Progenitor cell of endocrine pancreas (in vitro differentiated cells): ENCODE measurements at places on chromosomes 13 and 19. TPM values are rescaled to one million over a fixed set of nuclear protein-coding genes. Genes with fewer than 3 reads are reported as not detected.

The CLDND2 gene
- total RNA-seq: 0.73 and 1.4 TPM in 2 replicates

The SPIB gene
- total RNA-seq: 1.7 and 2.5 TPM in 2 replicates

The ZNF580 gene
- 45.9 and 46.2 TPM in 2 replicates for total RNA-seq

The APOC4 gene
- total RNA-seq: not detected in 2 replicates

The TSC22D1 gene
- total RNA-seq: 146 and 153 TPM in 2 replicates

The SCEL gene
- not detected in 2 replicates for total RNA-seq

The OR10H1 gene
- total RNA-seq: 0.11 TPM in 1 of 2 replicates, not detected in the other

The CCDC194 gene
- not detected in 2 replicates for total RNA-seq

The GRK1 gene
- 0.73 and 1.1 TPM in 2 replicates for total RNA-seq

The ALOX5AP gene
- total RNA-seq: not detected in 2 replicates

The CDX2 gene
- 24.8 and 31.0 TPM in 2 replicates for total RNA-seq

The FCER2 gene
- not detected in 2 replicates for total RNA-seq

The ZNF726 gene
- 5.7 and 6.0 TPM in 2 replicates for total RNA-seq
